ENCODE measurements at places on chromosomes 16 and 17.

GRCh38 chr16:51431517-51432241 is 280.6 kb upstream of the SALL1 start:
- no peak for DNase-seq

GRCh38 chr16:47262938-47263337 is 119.2 kb upstream of the NETO2 start:
- no peak for DNase-seq

DNA sequence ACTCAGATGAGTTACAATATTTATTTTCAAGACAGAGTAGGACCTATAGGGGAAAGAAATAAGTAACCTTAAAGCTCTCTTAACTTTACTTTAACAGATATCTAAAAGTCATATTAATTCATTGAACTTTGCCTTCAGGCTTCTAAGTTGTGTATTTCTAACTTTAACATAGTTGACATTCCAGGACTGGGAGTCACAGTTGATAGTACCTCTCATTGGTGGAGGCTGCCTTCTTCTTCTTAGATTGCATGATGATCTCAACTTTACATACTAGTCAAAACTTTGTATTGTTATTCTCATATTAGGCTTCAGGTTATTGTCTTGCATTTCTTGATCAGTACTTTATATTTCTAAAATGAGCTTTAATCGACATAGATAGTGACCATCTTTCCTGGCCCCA is 350.1 kb upstream of the KIF2B start:
- no peak for DNase-seq

DNA sequence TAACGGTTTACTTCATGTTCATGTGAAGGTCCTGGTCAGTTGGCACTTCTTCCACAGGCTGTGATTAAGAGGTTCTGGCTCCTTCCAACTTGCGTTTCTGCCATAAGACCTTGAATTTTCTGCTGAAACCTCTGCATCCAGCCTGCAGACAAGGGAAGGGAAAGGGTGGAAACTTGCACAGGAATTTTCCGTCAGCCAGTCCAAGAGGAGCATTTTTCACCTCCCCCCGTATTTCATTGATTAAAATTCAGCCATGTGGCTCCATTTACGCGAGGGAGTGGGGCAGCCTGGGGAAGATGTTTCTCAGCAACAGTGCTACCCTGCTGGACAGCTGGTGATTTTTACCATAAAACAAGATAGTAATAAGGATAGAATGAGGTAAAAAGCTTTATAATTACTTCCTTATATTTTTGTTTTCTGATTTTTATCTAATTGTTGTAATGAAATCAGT is 101.5 kb upstream of the SMIM36 start:
- DNase-seq = no peak

Data from stimulated activated CD4-positive, alpha-beta T cell treated with anti-CD3 and anti-CD28 coated beads, Interleukin-4, amount 100 ng/mL, for 1 hour (primary cell).